ENCODE measurements at places on chromosomes 1 and 21.

DNA sequence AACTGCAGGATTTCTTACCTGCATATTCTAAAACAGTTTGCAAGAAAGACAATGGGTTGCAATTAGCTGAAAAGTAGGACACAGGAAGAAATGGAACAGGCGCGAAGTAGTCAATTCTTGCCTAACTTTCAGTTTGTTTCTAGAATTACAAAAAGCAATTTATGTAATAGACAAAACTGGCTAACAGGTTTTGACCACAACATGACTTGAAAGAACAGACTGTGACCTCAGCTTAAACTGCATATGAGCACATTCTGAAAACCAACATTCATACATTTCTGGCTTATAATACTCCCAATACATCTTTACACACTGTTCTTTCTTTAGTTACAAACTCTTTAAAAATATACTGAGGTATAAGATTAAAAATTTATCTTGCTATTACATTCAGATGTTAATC is 405.9 kb upstream of the B3GALT2 start:
- DNase-seq: no peak

GRCh38 chr21:28089599-28090441 is 902.9 kb downstream of the LTN1 start:
- no peak for DNase-seq

GRCh38 chr1:102470767-102471166 is 474.0 kb upstream of the OLFM3 start:
- no peak for DNase-seq

GRCh38 chr21:32611471-32611997 is 643 bp downstream of the CFAP298 start:
- DNase-seq: no peak

DNA sequence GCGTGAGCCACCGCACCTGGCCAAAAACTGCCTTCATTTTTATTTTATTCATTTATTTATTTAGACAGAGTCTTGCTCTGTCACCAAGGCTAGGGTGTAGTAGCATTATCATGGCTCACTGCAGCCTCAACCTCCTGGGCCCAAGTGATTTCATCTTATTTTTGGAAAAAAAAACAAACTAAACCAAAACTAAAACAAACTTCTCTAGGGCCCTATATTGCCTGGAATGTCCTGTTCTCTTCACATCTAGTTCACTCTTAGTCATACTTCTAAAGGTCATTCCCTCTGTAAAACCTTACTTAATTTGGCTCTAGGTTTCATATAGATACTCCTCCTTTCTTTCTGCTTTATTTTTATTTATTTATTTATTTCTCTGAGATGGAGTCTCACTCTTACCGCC is 15.6 kb downstream of the RPS27 start:
- no peak for DNase-seq

GRCh38 chr1:45804669-45804969 is 1.2 kb downstream of the MAST2 start:
- no peak for DNase-seq

DNA sequence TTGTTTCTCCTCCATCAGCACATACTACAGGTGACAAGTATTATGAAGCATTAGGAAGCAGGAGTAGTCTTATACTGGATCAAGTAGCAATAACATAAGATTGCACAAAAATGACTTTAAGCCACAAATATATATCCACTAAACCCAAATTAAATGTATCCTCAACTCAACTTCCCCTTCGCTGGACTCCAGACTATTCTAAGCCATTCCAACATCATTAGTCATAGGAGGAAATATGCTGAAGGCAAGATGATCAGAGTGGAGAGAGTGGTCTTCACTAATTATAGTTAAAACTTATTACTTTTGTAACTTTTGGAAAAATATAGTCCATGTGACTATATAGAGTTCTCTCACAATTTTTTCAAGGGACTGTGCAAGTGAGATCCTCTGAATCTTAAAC is 390.7 kb upstream of the ZP4 start:
- no peak for DNase-seq

GRCh38 chr1:91568261-91568660 is 67.6 kb downstream of the CDC7 start:
- DNase-seq: no peak

- DNase-seq: no peak
These were observed 9.1 kb upstream of the LCE2D start for GRCh38 chr1:152654110-152654509.

- no peak for DNase-seq
These were observed 102.0 kb upstream of the USP25 start for GRCh38 chr21:15627823-15628222.

- no peak for DNase-seq
These were observed 161.2 kb downstream of the RUNX1 start for GRCh38 chr21:34887725-34888568.

- DNase-seq: no peak
These were observed 354.7 kb downstream of the KCNH1 start for GRCh38 chr1:210779269-210779668.

DNA sequence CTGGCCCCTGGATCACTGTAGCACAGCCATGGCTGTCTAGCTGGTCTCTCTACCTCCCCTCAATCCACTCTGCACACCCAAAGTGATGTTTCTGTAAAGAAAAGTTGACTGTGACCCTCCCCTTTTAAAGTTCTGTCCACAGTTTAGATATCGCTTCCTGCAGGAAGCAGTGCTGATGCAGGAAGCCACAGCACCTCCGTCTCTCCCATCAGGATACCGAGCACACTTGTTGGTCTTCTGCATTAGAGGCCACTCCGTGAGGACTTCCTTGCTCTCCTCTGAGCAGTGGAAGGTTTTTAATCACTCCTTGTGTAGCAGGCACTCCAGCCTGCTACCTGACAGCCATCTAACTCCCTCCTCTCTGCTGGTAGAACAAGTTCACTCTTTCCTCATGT is 69.5 kb downstream of the GADD45A start:
- DNase-seq: no peak

DNA sequence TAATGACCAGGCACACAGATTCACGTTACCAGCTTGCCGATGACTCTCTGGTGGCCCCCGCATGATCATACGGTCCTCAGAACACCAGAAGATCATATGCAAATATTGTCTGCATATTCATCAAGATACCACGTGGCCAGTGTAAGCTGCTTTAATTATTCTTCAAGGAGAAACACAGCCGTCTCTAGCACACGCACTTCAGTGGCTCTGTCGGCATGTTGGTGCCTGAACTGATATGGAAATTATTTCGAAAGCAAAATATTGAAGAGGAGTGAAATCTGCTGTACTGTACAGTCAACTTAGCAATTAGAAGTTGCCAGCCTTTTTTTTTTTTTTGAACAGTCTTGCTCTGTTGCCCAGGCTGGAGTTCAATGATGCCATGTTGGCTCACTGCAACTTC is 5.9 kb upstream of the KIF26B start:
- DNase-seq: no peak

DNA sequence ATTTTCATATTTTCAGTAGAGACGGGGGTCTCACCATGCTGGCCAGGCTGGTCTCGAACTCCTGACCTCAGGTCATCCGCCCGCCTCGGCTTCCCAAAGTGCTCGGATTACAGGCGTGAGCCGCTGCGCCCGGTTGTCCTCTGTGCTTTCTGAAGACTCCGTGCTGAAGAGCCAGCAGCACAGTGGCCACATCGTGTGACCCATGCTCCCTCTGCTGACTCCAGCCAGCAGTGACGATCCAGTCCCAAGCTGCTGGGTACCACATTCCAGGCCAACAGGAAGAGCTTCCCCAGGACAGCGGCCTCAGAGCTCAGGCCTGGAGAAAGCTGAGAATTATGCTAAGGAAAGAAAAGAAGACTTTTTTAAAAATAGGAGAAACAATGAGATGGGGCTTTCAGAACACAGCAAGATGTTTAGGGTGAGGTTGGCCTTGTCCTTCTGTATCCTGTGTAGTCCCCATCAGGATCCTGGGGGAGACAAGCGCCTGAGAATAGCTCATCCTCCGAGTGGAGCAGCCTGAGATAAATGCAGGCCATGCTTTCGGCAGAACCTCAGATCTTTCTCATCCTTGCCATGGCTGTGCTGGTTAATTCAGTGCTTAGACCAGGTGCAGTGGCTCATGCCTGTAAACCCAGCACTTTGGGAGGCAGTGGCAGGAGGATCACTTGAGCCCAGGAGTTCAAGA is 207.1 kb downstream of the SLC35F3 start:
- no peak for DNase-seq

GRCh38 chr1:99814373-99814900 is 35.7 kb upstream of the AGL start:
- DNase-seq: no peak

GRCh38 chr1:92201973-92202372 is 15.7 kb upstream of the C1orf146 start:
- DNase-seq: no peak

GRCh38 chr1:214678386-214678785 is 75.4 kb downstream of the CENPF start:
- DNase-seq: no peak

GRCh38 chr1:247401310-247402119 is 14.5 kb upstream of the NLRP3 start:
- no peak for DNase-seq

DNA sequence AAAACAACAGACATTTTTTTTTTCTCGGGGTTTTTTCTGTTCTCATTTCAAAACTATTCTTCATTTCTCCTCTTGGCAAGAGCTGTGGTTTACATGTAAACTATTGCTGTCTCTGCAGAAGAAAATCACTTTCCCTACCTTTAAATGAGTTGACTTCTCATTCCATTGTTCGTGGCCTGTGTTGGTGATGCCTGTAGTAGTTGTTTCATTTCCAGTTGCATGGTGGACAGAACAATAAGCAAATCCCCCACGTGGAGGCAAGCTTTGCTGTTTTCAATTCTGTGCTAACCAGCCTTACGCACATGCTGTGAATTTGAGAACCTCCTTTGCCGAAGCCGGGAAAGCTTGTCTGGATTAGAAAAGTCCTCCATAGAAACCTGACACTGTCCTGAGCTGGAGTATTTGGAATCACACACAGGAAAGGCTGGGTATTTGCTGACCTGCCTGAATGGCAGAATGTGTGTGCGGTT is 26.2 kb upstream of the MAP3K7CL start:
- no peak for DNase-seq

GRCh38 chr21:31921079-31921478 is 48.3 kb downstream of the HUNK start:
- no peak for DNase-seq

- no peak for DNase-seq
These were observed 16.9 kb upstream of the RAB3B start for GRCh38 chr1:52007215-52008002.

DNA sequence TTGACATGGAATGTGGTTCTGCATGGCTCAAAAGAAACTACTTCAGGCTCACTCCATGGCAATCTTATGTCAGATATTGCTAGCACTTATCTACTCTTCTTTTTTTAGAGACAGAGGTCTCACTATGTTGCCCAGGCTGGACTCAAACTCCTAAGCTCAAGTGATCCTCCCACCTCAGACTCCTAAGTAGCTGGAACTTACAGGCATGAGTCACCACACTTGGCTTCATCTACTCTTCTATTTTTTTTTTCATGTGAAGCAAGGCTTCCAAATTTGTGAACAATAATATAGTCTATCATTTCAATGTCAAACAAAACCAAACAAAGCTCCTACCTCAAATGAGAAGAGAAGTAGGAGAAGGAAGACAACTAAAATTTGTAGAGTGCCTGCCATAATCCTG is 7.5 kb upstream of the PSEN2 start:
- DNase-seq: no peak

DNA sequence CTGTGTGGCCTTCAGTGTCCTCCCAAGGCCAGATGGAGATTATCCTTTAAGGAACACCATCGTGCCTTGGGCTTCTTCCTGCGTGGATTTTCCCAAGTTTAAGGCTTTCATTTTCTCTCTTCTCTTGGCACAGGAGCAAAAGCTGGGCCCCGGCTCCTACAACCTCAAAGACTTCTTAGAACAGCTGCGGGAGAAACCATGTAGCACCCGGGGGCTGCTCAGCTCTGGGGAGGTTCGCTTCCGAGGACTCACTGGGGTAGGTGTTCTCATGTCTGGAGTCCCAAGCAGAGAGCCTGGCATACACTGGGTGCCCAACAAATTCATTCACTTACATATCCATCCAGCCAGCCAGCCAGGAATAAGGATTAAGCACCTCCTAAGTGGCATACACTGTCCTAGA is 6.6 kb upstream of the TTC22 start:
- DNase-seq: no peak

Measured in esophagus squamous epithelium (tissue), 5 donors.